Anterior cingulate cortex (tissue), 58 donors: ENCODE measurements at places on chromosomes 6 and 20.
A peak's percentile ranks its signal among the peaks of the same experiment; 100 is the strongest.

DNA sequence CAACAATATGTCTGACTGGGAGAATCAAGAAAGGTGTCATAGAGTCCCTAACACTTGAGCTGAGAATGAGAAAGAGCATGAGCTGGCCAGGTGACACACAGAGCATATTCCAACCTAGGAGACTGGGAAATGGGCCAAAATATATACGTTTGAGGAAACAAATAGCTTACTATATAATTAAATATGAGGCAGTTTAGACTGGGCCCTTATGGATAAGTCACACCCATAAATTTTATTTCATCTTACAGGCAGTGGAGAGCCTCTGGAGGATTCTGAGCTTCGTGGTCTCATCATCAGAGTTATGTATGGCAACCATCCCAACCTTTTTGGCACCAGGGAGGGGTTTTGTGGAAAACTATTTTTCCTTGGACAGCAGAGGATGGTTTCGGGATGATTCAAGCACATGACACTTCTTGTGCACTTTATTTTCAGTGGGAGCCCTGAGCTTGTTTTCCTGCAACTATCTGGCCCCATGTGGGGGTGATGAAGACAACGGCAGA lies 12.9 kb upstream of the NQO2 start:
- no peak for DNase-seq

- no peak for DNase-seq
Observed at GRCh38 chr6:157556671-157557430, 175.9 kb downstream of the ZDHHC14 start.

GRCh38 chr6:135600086-135600702 lies 102.7 kb upstream of the AHI1 start:
- DNase-seq: no peak

- DNase-seq: no peak
Observed at GRCh38 chr6:13536796-13537526, 37.4 kb upstream of the SIRT5 start.

DNA sequence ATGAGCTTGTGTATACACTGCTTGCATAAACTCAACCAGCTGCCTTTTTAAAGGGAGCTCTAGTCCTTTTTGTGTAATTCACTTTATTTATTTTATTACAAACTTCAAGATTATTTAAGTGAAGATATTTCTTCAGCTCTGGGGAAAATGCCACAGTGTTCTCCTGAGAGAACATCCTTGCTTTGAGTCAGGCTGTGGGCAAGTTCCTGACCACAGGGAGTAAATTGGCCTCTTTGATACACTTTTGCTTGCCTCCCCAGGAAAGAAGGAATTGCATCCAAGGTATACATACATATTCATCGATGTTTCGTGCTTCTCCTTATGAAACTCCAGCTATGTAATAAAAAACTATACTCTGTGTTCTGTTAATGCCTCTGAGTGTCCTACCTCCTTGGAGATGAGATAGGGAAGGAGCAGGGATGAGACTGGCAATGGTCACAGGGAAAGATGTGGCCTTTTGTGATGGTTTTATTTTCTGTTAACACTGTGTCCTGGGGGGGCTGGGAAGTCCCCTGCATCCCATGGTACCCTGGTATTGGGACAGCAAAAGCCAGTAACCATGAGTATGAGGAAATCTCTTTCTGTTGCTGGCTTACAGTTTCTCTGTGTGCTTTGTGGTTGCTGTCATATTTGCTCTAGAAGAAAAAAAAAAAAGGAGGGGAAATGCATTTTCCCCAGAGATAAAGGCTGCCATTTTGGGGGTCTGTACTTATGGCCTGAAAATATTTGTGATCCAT lies 15.3 kb downstream of the TNFAIP3 start:
- no peak for DNase-seq

DNA sequence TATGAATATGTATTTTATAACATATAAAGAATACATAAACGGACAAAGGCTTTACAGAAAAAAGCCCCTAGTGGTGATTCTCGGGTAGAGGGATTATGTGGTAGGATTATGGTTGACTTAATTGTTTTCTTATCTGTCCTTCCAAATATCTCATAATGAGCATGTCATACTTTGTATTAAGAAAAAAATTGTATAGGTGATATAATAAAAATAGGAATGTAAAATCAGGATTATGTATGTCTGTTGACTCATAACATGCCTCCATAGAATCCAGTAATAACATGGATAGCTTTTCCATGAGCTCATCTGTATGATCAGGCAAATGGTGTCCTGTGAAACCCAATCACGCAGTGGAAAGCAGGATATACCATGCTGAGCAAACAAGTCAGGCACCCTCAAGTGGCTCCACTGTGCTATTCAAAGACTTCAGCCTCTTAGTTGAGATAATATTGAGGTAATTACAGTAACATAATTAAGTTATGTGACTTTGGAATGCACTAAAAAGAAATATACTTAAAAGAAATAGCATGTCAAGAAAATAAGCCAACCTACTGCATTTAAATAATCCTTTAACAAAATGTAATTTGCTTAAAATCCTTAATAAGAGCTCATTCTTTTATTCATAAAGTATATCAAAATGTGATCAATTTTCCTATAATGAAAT lies 39.6 kb upstream of the PRELID3B start:
- no peak for DNase-seq

- DNase-seq: peak; percentile 23
Observed at GRCh38 chr6:125746731-125747588, 2.5 kb upstream of the HEY2 start.

GRCh38 chr6:11210386-11211138 lies 21.9 kb downstream of the NEDD9 start:
- no peak for DNase-seq

- DNase-seq: no peak
Observed at GRCh38 chr20:37991908-37992307, 41.3 kb downstream of the TTI1 start.

GRCh38 chr6:79065232-79065631 lies 12.8 kb downstream of the PHIP start:
- DNase-seq: no peak

DNA sequence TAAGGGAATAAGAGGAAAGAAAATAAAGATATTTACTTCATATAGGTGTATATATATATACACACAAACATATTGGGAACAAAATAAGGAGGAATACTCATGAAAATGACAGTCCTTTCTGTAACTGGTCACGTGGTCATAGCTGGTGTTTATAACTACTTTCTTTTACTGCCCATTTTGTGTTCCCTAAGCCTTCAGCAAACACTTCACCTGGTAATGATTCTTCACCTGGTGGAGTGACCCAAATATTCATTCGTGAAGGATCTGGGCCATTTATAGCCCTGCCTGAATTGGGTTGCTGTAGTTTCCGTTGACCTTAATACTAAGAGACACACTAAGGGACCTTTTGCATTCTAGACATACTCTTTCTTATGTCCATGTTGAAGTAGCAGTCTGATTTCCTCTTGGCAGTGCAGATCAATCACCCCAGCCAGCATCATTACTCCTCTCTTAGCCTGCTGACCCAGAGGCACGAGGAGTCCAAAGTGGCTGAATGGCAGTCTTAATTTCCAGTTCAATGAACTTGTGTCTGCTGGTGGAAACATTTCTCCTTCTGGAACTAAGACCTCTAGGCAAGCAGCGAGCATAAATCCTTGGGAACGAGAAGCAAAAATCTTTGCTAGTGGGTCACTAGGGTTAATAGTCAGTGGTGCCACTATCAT lies 39.9 kb upstream of the IYD start:
- DNase-seq: no peak
